Lung microvascular endothelial cell (primary cell): ENCODE measurements at places on chromosomes 2 and 18.

DNA sequence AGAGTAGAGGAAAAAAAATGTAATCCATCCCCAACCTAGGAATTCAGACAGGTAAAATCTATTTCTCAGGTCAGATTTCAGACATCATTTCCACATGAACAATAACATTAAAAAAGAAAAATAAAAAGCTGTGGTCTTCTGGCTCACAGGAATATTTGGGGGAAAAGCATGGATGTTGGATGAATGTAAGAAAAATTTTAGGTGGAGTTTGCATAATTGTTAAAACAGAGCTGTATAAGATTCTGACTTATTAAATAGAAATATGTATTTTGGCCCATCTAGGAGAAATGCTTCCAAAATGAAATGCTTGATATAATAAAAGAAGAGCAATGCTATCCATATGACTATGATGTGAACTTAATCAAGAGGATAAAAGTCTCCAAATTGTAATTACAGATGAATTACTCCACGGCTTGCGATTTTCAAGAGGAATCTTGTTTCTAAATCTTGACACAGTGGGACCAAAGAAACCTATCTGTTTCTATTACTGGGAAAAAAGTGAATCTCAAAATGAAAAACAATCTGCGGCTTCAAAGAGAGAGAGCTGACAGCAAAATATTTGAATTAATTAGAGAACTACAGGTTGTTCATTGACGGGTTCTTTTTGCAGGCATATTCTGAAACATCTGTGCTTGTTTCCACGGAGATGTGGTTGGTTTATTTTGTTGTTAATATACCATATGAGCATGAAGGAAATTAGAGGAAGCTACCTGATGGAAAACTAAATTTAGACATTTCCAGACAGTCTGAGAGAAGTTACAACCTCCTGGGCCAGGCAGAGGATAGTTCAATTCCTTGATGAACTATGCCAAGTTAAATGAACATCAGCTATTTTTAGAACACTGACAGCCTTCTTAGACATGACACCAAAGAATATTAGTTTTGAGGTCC is 468.7 kb downstream of the PID1 start:
- DNase-seq, result no peak

DNA sequence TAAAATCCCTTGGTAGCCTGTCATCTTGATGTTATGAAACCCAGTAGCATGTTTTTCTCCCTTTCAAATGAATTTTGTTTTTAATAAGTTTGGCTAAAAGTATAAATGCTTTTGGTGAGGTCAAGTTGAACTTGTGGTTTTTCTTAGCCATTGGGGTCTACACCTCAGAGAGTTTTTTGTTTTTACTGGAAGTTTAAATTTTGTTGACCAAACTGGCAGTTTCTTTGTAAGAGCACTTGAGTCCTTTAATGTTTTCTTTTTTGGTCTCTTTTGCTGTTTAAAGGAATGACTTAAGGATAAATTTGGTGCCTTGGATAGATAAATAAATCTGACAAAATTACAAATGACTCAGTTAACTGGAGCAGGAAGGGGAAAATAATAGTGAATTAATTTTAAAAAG is 577.3 kb downstream of the SATB2 start:
- no peak for DNase-seq

DNA sequence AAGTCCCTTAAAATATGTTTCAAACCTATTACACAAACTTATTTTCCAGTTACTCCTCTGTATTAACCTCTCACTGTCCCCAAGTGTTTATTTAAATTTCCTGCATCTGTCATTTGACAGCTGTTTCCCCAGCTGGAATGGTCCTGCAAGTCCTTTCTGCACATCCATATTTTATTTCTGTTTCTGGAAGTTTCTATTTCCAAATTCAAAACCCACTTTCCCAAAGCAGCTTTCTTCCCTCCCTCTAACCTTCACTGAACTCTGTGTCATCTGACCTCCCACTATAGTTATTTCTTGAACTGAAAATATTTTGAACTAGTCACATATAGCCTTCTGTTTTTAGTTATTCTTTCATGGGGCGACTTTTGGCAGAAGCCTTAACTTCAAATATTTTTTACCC is 459.4 kb upstream of the MC4R start:
- DNase-seq, result no peak

DNA sequence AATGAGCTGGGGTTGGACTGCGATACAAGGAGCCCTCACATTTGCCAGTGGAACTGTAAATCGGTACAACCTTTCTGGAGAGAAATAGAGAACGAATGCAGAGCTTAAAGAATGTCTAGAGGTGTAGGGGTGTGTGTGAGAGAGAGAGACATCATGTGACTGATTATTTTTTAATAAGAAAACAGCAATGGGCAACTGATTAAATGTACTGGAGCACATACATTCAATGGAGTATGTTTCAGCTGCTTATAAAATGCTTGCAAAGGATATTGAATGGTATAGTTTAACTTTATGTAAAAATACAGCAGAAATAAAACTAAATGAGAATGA is 391 bp upstream of the TMEM17 start:
- DNase-seq, result no peak

DNA sequence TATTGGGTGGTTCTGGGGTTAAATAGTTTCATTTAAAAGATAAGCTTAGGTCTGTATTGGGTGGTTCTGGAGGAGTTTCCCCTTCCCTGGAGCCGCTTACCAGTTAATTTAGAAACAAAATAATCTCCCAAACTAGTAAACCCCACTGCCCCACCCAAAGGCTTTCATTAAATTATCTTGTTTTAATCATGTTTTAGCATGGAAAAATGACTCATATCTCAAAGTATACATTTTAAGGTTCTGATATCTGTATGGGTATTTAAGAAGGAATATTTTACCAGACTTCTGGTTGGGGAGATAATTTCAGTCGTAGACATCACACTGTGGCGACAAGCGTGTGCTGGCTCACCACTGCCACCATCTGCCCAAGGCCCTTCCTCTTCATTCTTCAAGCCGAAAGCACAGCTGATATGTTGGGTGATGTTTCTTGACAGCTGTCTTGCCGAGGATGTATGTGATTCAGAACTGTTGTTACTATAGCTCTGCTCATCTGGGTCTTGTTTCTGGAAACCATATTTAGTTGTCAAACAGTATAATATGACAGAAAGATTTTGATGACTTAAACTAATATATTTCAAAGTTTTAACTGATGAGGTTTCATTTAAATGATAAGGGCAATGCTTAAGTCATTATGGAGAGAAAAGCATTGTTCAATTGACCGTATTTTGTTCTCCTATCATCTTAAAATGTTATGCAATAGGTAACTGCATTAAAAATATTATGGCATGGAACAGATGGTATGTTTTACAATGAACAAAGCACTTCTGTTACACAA is 5.1 kb downstream of the FIGLA start:
- peak; percentile 55 for DNase-seq
